ENCODE measurements at places on chromosomes 1 and 21.
A peak's percentile ranks its signal among the peaks of the same experiment; 100 is the strongest.

GRCh38 chr1:70038025-70038424 lies 167.4 kb downstream of the LRRC40 start:
- no peak for DNase-seq

GRCh38 chr1:241551759-241552638 lies 19.8 kb downstream of the KMO start:
- DNase-seq = no peak

GRCh38 chr1:56630786-56631185 lies 14.3 kb upstream of the PRKAA2 start:
- DNase-seq = no peak

DNA sequence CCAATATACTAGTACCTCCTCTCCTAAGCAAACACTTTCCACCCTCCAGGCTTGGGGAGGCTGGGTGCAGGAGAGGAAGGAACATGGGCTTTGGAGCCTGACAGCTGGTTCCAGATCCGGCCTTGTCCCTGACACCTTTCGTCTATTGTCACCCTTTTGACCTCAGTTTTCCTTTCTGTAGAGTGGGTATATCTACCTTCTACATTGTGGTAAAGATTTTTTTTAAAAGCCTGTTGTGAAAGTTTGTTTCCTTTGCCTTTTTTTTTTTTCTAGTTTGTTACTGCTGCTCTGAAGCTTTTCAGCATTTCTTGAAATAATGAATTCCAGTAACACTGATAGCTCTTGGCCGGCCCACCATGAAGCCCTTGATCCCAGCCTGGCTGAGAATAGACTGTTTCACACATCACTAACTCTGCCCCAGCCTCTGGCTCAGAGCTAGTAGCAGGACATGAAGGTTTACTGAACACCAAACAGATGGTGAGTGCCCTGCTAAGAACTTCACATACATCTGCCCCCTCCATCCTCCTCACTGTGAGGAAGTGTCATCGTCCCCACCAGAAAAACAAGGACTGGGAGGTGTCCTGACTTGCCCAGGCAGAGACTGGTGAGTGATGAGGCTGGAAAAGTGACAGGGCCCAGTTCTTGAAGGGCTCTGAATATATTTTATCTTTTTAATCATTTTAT lies 33.0 kb upstream of the ID3 start:
- DNase-seq = no peak

DNA sequence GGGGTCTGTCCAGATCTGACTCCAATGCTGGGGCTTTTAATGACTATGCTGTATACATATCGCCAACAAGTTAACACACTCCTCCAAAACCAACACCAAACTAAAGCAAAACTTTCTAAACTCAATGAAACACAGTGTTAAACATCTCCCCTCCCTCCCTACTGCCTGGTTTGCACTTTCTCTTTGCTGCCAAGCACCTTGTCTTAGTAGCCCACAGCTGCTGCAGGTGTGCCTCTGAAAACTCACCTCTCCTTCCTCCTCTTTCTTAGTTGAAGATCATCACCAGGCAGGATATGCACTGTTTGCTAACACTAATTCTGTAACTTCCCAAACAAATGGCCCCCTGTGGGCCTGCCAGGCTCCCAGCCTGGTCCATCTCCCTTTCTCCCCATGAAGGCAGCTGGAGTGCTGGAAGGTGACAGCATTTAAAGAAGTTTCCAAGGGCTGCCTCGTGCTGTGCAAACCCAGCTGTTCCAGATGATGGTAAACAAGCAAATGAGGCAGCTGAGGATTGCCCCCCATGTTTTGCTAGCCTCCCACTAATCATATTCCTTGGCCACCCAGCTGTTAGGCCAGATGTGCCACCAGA lies 213.7 kb downstream of the ASTN1 start:
- peak; percentile 62 for DNase-seq

DNA sequence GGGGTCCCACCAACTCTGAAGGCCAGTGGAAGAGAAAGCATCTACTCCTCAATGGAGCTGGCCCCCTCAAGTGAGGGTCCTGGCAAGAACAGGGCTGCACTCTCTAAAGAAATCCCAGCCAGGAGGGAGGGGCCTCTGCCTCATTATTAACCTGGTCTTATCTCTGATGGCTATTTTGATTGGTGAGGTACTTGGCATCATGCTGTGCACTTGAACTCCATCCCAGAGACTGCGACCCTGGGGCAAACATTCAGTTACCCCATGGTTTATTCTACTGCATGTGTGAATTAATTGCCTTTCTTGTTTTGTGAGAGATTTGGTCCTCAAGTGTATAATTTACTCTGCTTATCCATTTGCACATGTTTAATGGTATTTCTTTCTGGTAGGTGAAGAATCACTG lies 55.0 kb upstream of the ETV3 start:
- DNase-seq = peak; percentile 54

DNA sequence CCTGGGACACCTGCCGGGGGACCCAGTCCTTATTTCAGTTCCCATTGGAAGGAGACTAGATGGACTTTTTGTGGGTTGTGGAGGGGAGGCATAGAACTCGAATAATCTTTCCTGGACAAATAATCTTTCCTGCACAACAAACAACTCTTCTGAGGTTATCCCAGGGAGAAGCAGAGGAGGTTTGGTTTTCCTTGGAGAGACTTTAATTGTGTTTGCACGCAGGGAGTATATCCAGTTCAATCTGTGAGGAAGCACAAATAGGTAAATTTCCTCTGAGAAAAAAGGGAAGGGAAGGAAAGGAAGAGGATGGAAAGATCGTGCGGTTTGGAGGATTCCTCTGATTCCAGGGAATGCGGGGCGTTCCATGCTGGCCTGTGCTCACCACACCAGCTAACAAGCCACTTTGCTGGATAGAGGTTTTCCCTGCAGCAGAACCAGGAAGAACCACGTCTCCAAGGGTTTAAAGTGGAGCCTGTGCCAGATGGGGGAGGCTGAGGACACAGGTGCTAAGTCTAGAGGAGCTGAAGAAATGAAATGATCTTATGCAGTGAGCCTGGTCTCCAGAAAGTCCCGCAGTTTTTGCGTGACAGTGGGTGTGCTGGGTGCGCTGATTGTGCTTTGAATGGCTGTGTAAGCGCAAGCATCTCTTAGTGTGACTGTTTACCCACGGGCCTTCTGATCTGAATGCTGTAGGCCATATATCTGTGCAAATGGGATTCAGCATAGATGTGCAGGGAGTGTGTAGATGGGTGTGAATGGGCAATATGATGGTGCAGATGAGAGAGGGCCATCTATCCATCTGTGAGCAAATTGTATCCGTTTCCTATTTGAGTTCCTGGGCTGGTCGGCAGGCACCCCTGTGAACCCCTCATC lies 7.6 kb downstream of the PAX7 start:
- DNase-seq = no peak

Data from spinal cord (tissue), 10 donors.